Stimulated activated CD4-positive, alpha-beta T cell treated with anti-CD3 and anti-CD28 coated beads, Interleukin-4, amount 100 ng/mL, for 4 hours (primary cell): ENCODE measurements at places on chromosomes 6 and 20.
A peak's percentile ranks its signal among the peaks of the same experiment; 100 is the strongest.

DNA sequence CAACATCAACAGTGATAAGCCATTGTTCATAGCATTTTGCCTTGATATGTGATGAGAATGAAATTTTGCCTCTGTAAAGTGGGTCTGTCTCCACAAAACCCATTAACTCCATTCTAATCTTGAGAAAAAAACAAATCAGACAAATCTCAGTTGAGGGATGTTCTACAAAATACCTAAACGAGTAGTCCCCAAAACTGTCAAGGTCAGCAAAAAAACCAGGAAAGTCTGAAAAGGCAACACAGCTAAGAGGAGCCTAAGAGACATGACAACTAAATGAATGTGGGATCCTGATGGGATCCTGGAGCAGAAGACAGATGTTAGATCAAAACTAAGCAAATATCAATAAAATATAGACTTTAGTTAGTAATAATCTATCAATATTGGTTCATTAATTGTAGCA, 431.6 kb upstream of the SPTLC3 start:
- no peak for DNase-seq

- DNase-seq, result no peak
Measured at GRCh38 chr6:110609101-110609500, 132.7 kb upstream of the SLC22A16 start.

DNA sequence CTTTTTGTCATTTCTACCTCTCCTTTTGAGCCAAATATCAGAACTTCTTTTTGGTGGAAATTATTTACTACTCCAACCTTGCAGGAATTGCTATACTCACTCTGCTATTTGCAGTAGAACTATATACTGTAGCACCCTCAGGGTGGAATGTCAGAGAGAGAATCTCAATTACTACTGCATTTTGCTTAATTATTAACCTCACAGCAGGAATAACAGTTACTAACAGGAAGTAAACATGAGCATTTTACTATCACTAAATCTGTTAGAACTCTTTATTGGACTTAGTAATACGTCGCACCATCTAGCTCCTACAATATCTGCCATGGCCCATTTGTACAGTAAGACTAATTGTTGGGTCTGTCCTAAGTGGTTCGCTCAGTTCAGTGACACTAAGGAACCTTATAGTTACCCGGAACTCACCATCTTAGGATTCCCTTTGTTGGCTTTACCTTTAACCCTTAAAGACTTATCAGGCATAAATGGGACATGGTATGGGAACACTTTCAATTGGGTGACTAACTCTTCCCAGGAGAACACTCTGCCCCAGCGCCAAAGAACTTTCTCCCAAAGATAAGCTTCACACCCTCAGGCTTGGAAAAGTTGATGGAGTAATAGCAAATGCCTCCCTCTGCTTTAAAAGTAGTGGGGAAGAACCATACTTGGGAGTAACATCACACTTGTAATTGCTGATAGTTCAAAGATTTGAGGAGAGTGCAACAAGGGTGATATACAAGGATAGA, 38.8 kb downstream of the PLN start:
- no peak for DNase-seq

GRCh38 chr20:44552950-44553908, 29.1 kb upstream of the PKIG start:
- no peak for DNase-seq

DNA sequence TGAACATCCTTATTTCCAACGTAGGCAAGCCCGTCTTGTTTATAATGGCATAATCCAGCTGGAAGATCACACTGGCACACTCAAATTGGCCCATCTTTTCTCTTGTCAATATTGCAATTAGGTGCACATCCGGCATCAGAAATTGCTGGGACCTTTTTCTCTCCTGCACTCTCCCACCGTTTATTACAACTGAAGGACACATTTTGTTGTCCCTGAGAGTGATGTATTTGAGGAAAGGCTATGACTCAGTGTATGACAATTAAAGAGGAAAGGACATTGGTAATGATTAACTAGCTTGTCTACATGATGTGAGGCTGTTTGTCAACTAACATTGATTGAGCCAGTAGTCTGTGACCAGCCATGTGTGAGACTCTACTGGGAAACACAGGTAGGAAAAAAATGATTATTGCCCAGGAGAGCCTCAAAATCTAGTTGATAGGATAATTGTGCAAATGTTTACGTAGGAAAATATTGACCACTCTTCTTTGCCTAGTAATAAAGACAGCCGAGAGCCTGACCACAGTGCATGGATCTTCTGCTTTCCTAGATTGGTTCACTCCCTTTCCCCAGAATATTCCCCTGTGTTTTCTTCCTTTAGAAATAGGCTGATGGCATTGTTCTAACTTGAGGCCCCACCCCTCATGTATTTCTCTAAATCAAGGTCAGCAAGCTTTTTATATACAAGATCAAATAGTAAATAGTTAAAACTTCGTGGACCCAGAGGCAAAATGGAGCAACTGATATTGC, 230.0 kb upstream of the BTBD3 start:
- DNase-seq, result no peak

- DNase-seq, result peak; percentile 65
Measured at GRCh38 chr6:111796310-111796918, 76.8 kb downstream of the FYN start.

- no peak for DNase-seq
Measured at GRCh38 chr20:4766631-4767030, 44.9 kb downstream of the PRND start.

GRCh38 chr6:16684195-16684689, 77.0 kb downstream of the ATXN1 start:
- DNase-seq, result no peak

DNA sequence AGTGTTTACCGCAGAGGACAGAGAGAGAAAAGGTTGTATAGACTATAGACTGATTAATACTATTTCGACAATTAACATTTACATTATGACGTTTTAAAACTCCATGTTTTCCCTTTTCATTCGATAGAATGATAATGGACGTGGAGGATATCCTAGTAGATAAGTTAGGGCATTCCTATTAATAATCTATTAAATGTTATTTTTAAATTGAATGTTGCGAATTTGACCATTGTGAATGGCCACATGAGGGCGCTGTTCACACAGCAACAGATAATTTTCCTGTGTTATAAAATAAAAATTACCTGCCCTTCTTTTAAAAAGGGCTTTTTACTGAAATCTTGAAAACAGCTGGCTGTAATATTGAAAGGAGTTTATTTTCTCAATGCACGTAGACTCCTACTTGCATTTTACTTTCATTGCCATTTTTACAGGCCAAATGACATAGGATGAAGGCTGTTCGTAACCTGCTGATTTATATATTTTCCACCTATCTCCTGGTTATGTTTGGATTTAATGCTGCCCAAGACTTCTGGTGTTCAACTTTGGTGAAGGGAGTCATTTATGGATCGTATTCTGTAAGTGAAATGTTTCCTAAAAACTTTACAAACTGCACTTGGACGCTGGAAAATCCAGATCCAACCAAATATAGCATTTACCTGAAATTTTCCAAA, 3.3 kb downstream of the ADGRB3 start:
- DNase-seq, result no peak

GRCh38 chr20:44001667-44002596, 87.3 kb downstream of the TOX2 start:
- DNase-seq, result no peak

DNA sequence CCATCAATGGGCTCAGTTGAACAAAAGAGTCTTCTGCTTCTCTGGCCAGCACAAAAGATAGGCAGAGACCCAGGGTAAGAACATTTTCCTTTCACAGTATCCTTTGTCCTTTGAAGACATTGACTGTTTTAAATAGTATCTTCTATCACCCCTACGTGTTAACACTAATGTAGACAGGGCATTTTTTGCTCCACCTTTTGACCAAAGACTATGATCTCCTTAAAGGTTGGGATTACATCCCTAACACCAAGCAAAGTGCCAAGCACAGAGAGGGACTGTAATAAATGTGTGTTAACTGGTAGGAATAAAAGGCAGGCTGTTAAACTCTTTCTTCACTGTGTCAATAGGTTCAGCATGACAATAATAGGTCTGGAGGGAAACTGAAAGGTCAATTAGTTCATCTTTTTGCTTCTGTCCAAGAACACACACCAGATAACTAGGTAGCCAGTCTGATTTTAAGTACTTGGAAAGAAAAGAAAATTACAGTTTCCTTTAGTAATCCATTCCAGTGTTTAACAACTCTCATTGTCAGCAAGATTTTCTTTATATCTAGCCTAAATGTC, 63.6 kb upstream of the NOX3 start:
- DNase-seq, result no peak

- DNase-seq, result no peak
Measured at GRCh38 chr6:25312703-25313102, 33.5 kb downstream of the CARMIL1 start.

GRCh38 chr6:100186552-100186951, 192.5 kb upstream of the MCHR2 start:
- no peak for DNase-seq

GRCh38 chr20:10661261-10661660, 12.5 kb downstream of the JAG1 start:
- DNase-seq, result no peak

- no peak for DNase-seq
Measured at GRCh38 chr6:121302882-121303281, 31.4 kb downstream of the TBC1D32 start.

GRCh38 chr6:66937180-66937579, 1230.2 kb upstream of the EYS start:
- DNase-seq, result no peak

DNA sequence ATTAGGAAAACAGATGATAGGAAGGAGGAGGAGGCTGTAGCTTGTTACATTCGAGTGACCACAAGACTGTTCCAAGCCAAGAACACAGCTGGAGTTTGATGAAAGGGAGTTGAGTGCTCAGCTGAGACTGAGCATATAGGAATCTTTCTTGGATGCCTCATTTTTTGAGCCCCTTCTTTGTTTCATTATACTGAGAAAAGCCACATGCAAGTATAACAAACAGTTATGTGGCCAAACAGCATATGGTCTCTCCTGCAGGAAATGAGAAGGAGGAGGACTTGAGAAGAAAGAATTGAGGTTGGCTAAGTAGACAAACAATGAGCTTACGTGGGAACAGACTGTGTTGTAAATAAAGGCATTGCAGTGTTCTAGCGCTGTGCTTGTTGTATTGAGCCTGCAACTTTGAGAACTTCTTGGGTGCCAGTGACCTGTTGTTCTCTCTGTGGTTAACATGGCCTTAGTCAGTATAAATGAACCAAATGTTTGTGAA, 78.3 kb downstream of the AKAP7 start:
- no peak for DNase-seq
